ENCODE measurements at places on chromosomes 12 and 14.

- DNase-seq: no peak
These were observed 63.1 kb downstream of the TSPAN9 start for GRCh38 chr12:3140284-3140683.

DNA sequence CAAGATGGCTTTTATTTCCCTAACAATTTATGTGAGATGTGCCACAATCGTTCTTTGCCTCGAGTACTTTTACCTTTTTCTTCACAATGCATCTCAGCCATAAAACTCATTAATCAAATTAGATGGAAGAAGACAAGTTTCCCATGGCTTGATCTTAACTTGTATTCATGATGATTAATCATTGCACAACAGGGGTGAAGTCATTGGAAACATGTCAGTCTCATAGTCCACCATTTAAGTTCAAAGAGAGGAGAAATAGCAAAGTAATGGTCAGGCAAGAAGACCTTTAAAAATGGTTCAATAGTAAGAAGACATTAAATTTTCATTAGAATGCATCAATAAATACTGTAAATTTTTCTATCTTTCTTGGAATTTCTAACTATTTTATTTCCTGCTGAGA lies 136.3 kb downstream of the FOXG1 start:
- DNase-seq: no peak

GRCh38 chr12:91991399-91992187 lies 154.1 kb downstream of the BTG1 start:
- no peak for DNase-seq

GRCh38 chr14:61662437-61663311 lies 32.6 kb upstream of the HIF1A start:
- peak; percentile 82 for DNase-seq

- no peak for DNase-seq
These were observed 107.2 kb downstream of the ZFC3H1 start for GRCh38 chr12:71556448-71556847.

DNA sequence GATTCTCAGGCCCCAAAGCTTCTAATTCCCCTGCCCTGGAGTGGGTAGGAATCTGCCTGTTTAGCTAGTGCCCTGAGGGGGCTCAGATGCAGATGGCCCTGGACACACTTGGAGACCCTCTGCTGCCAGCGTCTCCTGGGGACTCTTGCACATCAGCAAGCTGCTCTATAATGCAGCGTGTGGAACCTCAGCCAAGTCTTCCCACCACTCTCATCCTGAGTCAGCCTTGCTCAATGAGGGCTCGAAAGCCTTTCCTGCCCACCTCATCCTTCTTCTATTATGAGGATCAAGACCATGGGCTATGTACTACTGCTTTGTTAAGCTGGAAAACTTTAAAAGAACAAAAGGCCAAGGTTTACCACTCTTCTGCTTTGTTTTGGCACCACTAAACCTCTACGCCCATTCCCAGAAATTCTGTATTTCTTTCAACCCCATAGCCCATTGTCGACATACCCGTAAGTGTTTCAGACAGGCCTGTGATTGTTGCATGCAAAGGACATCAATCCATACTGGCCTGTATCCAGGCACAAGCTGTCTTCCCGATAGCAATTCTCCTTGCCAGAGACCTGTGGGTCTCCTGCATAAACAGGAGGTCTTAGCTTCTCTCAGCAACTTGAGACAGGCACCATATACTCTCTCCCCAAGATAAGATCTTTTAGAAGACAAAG lies 246.9 kb downstream of the DPF3 start:
- no peak for DNase-seq

DNA sequence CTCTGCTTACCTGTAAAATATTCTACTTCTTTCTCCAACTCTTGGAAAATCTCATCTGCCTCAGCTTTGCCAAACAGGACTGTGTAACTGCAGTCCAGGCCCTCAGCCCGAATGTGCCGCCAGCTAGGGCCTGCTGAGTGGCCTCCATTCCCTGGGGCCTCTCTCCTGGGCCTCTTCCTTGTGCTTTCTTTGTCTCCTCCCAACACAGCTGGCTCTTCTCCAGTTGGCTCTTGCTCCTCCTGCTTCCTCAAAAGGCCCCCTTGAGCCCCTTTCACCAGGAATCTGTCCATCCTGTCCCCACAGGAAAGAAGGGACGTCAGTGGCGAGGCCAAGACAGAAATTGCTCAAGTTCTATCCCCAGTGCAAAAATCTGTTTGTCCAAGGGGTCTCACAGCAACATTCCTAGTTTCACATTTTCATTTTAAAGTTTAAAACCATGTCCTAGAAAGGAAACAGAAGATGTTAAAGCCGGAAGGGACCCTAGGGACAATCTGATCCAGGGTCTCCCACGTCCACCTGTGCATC lies 713 bp downstream of the ALKBH2 start:
- no peak for DNase-seq

DNA sequence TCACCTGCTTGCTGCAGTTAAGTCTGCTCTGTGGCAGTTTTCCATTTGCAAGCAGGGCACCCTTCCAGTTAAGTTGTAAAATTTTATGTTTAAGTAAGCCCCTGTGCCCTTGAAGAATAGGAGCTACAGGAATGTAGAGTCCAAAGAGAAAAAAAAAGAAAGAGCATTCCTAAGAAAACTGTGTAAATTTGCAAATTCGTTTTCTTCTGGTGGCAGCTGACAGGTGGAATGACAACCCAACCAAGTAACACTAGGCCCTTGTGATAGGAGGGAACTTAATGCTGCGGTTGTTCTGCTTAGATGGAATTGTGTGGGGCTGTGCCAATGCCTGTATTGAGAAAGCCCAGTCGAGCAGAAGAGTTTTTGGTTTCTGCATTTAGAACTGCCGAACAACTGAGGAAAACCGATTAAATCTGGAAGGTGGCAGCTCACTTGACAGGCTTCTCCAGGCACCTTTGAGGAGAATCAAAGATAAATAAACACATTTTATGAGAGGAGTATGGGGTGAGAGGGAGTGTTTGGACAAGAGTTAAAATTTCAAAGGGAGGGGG lies 280.0 kb downstream of the RAD51B start:
- no peak for DNase-seq

DNA sequence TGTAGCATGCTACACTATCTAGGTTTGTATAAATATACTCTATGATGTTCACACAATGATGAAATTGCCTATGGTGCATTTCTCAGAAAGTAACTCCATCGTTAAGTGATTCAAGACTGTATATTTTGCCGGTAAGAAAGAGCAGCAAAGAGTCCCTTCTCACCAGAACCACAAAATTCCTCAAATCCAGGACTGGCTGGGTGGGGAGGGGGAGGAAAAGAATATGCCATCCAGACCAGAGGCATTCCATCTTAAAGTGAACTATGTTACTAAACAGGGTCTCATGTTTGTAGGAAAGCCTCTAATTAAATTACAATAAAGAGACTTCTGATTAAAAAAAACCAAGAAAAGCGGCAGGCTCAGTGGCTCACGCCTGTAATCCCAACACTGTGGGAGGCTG lies 11.5 kb downstream of the UBE2N start:
- DNase-seq: no peak

- no peak for DNase-seq
These were observed 196.1 kb downstream of the TTC6 start for GRCh38 chr14:37791384-37792036.

GRCh38 chr12:2288001-2288400 lies 235.2 kb downstream of the CACNA1C start:
- no peak for DNase-seq

DNA sequence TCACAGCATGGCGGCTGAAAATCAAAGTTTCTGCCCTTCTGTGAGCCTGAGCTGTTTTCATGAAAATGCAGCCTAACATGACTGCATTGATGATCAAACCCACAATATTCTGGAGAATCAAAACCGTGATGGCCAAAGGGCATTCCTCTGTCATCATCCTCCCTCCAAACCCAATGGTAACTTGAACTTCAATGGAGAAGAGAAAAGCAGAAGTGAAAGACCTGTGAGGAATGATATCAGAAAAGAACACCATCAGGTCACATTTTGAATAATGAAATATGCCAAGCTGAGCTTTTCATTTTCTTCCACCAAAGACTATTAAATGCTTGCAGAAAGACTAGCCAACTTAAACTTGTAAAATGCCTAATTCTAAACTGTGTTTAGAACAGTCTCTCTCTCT lies 8.1 kb downstream of the KCNJ8 start:
- DNase-seq: no peak

DNA sequence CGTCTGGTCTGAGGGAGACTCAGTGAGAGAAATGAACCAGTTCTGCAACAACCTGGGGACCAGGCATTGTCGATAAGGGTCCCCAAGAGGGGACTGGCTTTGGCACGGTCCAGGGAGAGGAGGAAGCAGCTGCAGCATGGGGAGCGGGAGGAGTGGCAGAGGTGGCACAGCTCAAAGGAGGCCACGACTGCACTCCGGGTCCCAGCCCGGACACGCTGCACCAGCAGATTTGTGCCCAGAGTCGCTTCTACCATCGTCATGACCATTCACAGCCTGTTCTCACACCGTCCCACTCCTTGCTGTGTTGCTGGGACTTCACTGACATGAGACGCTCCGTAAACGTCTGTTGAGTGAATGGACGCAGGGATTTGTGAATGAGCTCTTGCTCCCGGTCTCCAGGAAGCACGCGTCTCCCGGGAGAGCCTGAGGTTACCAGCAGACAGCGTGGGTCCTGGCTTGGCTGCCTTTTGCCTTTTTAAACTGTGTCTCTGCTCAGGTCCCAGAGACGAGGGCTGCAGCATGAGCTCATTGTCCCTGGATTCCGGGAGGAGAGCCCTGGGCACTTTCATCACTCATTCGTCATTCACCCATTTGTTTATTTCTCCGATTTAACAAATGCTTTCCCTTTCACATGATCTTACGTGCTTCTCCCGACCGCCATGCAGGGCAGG lies 137.0 kb downstream of the PIWIL1 start:
- no peak for DNase-seq

- no peak for DNase-seq
These were observed 18.6 kb downstream of the CLIP1 start for GRCh38 chr12:122403831-122404230.

DNA sequence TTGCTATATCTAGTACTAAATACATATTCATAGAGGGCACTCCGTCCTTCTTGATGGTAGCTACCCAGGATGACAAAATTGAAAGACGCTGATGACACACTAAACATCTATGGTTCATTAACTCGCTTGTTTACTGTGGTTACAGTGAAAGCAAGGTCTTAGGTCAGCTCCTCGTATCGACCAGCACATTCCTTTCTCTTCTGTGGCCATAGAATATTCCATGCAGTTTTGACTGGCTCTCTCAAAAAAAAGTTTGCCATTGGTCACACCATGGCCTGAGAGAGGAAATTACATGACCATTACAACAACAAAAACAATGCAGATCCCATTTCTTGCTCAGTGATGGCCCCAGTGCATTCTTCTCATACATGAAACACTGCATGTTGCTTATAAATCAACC lies 411.4 kb upstream of the SOX5 start:
- DNase-seq: no peak
